Cardiac septum (tissue), 1 donor: ENCODE measurements at places on chromosomes 13 and 19. TPM values are rescaled to one million over a fixed set of nuclear protein-coding genes. Genes with fewer than 3 reads are reported as not detected.

Gene ZNF440
- 5.4 TPM for total RNA-seq

- DNase-seq, result no peak
Measured at GRCh38 chr19:33294058-33294798, 8.1 kb downstream of the CEBPA start.

GRCh38 chr13:47545201-47546024 lies 455.7 kb downstream of the SUCLA2 start:
- no peak for DNase-seq

DNA sequence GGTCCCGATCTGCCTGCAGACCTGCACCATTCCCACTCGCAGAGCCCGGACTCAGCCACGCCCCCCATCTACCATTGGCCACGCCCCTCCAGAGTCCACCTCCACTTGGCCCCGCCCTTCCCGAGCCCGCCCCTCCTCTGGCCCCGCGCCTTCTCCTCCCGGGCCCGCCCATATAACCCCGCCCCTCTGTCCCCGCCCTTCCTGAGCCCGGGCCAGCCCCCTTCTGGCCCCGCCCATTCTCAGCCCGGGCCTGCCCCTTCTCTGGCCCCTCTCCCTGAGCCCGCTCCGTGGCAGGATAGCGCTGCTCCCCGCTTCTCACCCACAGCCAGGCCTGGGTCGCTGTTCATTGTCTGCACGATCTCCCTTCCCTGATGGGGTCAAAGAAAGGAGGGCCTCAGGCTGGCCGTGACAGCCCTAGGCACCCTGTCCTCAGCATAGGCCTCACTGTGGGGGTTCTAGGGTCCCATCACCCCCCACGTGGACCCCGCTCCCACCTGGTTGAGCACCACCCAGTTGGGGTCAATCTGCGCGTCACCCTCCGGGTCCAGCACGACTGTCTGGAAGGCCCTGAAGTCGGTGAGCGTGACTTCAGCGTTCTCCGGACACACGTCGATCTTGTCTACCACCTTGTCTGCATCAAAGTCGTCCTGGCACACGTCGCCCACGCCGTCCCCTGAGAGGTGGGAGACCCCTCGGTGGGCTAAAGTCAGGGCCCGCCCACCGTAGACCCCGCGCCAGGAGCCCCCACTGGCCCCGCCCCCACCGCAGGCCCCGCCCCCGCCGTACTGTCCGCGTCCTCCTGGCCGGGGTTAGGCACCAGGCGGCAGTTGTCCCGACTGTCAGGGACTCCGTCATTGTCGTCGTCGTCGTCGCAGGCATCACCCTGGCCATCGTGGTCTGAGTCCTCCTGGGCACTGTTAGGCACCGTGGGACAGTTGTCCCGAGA lies 5.7 kb downstream of the COMP start:
- no peak for DNase-seq

Gene NAT14
- 6.0 TPM for total RNA-seq

Gene CDC37
- 140 TPM for total RNA-seq

Gene DMKN
- total RNA-seq, result 4.2 TPM

- no peak for DNase-seq
Measured at GRCh38 chr13:109485136-109485794, 301.1 kb downstream of the IRS2 start.

GRCh38 chr19:34832581-34833112 lies 59.6 kb upstream of the ZNF599 start:
- no peak for DNase-seq

DNA sequence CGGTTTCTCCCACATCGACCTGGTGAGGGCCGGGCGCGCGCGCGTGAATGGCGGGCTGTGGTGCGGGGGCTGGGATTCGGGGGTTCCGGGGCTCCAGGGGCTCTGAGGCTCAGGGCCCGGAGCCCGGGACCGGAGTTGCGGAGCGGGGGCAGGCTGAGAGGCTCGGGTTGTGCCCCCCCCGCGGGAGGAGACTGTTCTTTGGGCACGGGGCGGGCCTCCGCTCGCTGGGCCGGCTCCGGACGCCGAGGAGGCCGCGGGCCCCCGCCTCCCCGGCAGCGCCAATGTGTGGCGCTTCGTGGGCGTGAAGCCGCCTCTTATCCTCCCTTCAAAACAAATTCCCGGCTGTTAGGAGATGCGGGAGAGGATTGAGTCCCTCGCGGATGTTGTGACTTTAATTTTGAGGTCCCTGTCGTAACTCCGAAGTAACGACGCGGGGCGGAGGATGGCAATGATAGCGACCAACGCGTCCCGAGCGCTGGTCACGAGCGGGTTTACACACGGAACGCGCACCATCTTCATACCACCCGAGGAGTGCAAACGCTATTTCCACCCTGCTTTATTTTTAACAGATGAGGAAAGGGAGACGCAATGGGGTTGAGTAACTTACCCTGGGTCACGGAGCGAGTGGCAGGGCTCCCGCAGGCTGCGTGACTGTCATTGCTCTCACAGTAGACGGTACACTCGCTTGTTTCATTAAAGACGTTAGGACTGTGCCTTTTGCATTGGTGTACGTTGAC lies 536 bp downstream of the UBA2 start:
- no peak for DNase-seq

GRCh38 chr13:105957769-105958438 lies 577.6 kb downstream of the EFNB2 start:
- DNase-seq, result no peak

DNA sequence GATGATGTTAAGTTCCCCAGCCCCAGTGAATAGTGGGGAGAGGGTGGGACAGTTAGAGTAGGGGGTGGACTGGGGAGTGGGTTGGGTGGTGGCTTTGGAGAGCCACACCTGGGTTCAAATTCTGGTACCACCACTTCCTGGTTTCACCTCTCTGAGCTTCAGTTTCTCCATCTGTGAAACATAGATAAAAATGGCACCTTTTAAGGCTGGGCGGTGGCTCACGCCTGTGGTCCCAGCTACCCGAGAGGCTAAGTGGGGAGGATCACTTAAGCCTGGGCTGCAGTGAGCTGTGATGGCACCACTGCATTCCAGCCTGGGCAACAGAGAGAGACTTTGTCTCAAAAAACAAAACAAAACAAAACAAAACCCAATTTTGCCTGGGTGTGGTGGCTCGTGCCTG lies 5.9 kb downstream of the VAV1 start:
- DNase-seq, result no peak

DNA sequence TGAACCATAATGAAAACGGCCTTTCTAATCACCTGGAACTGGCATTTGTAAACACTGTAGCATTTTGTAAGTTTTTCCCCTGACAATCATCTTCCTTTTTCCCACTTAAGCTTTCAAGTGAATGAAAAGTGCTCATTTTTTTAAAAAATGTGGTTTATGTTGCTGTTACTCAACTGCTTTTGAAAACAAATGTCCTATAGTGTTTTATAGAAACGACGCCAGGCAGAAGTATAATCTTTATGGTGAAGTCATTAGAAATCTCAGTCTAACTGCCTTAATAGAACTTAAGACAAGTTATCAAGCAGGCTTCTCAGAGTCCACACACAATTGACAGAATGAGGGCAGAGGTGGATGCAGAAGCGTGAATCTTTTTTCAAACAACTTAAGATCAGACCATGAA lies 442.3 kb downstream of the KLF12 start:
- no peak for DNase-seq

DNA sequence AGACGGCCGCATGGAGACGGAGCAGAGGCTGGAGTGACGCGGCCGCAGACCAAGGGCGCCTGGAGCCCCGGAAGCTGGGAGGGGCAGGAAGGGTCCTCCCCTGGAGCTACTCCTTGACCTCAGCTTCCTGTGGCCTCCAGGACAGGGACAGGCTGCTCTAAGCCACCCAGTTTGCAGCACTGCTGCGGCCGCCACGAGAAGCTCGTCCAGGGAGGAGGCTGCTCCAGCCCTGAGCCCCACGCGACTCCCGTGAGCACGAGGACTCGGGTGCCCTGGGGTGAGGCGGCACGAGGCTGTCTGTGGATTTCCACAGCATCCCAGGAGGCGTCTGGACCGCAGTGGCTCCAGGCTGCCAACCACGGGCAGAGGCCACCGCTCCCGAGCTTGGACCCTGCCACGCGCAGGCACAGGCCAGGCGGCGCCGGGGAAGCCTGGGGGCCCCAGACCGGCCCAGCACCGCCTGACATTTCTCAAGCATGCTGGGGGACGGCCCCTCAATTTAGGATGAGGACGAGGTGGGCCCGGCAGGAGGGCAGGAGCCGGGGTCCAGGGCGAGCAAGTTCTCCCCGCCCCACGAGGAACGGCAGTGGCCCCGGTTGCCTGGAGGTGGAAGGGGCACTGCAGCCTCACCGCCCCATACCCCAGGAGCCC lies 10.7 kb downstream of the SBNO2 start:
- DNase-seq, result no peak

DNA sequence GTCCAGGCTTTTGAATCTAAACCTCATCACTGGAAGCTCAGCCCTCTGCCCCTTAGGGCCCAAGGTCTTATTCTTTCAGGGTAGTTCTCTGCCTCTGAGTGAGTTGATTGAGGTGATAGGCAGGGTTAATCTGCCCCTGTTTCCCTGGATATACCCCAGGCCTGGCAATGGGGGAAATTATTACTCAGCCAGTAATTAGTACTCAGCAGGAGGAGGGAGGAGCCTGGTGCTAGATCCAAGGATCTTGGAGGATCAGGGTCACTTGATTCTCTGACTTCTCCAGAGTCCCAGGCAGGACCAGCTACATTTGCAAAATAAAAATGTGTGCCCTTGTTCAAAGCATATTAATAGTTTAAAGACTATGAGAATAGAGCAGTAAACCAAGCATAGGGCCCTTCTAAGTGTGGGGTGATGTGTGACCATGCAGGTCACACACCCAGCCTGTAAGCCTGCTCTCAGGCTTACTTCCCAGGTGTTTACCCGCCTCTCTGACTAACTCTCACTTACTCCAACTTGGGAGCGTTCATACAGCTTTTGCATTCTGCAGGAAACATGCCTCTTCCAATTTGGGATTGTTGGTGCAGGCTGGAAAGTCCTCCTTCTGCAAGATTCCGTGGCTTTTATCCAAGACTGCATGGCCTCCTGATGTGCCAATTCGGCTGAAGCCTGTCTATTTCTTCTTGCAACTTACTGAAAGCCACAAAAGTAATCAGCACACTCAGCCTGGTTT lies 7.9 kb upstream of the STK24 start:
- DNase-seq, result no peak

- DNase-seq, result no peak
Measured at GRCh38 chr13:35225159-35225558, 251.3 kb downstream of the MAB21L1 start.

GRCh38 chr13:33710924-33711323 lies 107.0 kb upstream of the RFC3 start:
- no peak for DNase-seq

GRCh38 chr19:2814426-2814825 lies 5.2 kb upstream of the ZNF554 start:
- no peak for DNase-seq

- DNase-seq, result no peak
Measured at GRCh38 chr19:49718511-49718910, 27.6 kb downstream of the CPT1C start.

- DNase-seq, result no peak
Measured at GRCh38 chr13:53137779-53138178, 109.2 kb downstream of the OLFM4 start.

DNA sequence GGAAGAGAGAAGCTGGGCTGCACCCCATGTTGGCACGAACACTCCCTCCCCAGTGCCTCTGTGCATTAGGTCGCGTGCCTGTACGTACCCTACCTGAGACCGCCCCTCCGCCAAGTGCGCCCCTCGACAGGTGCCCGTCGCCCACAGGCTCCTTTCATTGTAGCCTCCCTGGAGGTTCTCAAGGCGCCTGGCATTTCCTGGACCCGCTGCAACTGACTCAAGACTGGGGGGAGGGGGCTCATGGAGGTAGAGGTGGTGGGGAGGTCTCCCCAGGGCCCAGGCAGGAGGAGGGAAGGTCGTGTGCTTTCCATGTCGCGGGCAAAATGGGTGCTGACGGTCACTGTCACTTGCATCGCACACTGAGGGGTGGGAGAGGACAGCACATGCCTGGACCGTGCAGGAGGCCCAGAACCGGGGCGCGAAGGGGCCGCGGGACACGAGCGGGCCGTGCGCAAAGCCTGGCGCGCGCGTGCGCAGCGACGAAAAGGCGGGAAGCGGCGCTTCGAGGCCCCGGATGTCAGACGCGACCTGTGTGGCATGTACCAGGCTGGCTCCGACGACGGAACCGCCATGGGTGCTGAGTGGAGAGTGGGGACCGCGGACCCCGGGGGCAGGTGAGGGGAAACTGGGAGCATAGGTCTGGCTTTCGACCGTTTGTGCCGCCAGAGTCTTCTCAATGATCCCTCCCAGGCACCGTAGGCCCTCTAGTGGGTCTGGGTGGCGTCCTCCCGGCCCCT lies 16.5 kb downstream of the NFIX start:
- no peak for DNase-seq

- DNase-seq, result peak; percentile 68
Measured at GRCh38 chr13:97125810-97126738, 96.1 kb upstream of the MBNL2 start.

- DNase-seq, result no peak
Measured at GRCh38 chr13:29006359-29006850, 186.3 kb downstream of the MTUS2 start.

GRCh38 chr13:34578471-34578870 lies 363.6 kb upstream of the NBEA start:
- DNase-seq, result no peak

GRCh38 chr19:34391813-34392212 lies 12.4 kb upstream of the PDCD2L start:
- no peak for DNase-seq

- no peak for DNase-seq
Measured at GRCh38 chr19:19098703-19099632, 35.2 kb downstream of the SLC25A42 start.

DNA sequence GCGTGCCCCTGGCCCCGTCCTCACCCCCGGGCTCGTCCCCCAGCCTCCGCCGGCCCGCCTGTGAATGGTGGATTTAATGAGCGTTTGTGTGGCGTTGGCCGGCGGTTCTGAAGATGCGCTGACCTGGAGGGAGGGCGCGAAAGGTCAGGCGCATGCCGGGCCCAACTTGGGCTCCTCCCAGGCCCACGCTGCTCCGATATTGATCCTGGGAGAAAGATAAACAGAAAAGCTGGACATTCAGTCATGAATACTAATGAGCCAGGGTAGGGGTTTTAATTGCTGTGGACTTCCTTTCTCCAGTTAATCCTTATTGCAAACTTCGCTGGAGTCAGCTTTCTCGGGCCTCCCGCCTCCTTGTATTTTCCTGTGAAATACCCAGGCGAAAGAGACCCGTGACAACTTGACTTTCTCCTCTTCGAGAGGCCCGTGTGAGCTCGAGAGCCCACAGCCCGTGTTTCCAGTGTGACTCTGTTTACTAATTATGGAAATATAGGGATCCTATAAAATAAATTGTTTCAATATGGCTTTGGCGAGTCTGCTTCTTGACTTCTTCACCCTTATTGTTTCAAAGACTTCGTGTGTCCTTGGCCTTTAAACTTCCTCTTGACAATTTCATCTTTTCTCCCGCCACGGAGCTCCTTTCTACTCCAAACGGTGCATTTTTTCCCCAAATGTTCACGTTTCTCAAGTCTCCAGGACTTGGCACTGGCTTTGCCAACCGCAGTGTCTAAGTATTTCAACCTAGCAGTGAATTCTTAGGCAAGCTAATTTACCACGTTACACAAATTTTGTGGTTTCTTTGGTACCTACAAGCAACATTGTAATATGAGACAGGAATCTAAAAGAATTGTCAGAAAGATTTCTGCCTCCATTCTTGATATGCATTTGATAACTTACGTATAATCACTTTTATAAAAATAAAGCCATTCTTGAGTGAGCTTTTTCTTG lies 10.5 kb downstream of the ZIC2 start:
- no peak for DNase-seq

GRCh38 chr19:33191501-33191900 lies 2.6 kb upstream of the LRP3 start:
- peak; percentile 68 for DNase-seq

Gene IGFL1
- total RNA-seq, result not detected
